ENCODE measurements at places on chromosomes 6 and 20.
A peak's percentile ranks its signal among the peaks of the same experiment; 100 is the strongest.

- no peak for DNase-seq
Observed at GRCh38 chr20:63477061-63477616, 4.7 kb upstream of the KCNQ2 start.

DNA sequence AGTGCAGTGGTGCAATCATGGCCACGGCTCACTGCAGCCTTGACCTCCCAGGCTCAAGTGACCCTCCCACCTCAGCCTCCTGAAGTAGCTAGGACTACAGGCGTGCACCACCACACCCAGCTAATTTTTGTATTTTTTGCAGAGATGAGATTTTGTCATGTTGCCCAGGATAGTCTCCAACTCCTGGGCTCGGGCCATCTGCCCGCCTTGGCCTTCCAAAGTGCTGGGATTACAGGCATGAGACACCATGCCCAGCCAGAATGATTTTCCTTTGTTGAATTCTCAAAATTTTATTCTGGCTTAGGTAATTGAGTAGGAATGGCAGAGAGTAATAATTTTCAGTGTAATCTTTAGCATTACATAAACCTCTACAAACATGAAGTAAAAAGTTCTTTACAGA is 37.1 kb downstream of the SLC16A10 start:
- DNase-seq, result no peak

GRCh38 chr6:166109608-166110007 is 58.0 kb downstream of the TBXT start:
- no peak for DNase-seq

GRCh38 chr20:37540001-37540400 is 12.3 kb upstream of the BLCAP start:
- no peak for DNase-seq

DNA sequence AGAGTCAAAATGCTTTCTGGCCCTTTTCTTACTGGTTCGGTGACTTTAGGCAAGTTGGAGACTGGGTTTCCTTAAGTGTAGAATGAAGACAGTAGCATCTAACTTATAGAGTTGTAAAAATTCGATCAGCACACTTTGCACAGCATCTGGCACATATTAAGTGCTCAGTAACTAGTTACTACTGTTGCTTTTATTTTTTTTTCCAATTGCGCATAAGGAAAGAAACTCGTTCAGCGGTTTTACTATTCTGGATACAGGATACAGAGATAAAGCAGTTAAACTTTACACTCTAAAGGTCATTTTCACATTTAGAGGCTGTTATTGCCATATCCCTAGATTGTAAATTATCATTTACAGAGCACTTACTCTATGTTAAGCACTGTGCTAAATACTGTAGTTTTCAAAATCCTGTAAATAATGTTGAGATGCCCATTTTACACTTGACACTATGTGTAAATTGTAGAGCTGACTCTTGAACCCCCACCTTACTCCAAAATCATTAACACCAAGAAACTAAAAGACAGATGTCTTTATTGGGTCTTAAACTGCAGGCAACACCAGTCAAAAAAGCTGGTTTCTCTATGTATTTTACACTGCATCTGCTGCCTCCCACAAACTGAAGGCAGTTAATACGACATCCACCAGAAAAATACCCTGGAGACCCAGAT is 886 bp downstream of the ROMO1 start:
- no peak for DNase-seq

GRCh38 chr6:82227770-82228169 is 19.8 kb downstream of the IBTK start:
- no peak for DNase-seq

DNA sequence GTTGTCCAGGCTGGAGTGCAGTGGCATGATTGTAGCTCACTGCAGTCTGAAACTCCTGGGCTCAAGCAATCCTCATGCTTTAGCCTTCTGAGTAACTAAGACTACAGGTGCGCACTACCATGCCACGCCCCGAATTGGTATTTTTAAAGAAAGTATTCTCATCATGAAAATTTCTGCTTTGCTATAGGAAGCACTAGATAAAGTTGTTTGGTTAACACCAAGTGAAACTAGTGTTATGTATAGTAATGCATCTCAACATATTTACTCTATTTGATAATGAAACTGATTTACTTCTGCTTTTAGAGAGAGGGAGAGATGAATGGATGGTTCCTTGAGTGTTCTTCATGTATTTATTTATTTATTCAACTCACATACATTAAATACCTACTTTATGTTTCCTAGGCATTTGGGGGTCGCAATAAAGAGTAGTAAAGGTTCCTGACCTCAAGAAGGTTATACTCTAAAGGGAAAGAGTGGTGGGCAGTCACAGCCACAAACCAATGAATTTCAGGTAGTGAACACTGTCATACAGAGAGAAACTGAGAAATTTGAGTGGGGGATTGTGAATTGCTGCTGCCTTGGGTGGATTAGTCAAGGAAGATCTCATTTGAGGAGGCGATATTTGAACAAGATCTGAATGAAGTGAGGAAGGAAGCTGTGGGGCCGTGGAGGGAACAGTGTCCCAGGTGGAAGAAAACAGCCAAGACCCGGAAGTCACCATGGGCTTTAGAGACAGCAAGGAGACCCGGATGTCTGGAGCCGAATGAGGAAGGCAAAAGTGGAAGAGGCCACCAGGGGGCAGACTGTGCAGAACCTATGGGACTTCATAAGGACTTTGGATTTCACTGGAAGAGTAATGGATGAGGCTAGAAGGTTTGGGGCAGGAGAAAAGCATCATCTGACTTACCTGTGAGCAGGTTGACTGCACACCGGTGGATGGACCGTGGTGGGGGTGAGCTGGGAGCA is 185.6 kb downstream of the TSHZ2 start:
- peak; percentile 29 for DNase-seq

- DNase-seq, result no peak
Observed at GRCh38 chr20:13718171-13718570, 66.5 kb downstream of the ESF1 start.

GRCh38 chr6:162116902-162117525 is 610.6 kb downstream of the PRKN start:
- no peak for DNase-seq

DNA sequence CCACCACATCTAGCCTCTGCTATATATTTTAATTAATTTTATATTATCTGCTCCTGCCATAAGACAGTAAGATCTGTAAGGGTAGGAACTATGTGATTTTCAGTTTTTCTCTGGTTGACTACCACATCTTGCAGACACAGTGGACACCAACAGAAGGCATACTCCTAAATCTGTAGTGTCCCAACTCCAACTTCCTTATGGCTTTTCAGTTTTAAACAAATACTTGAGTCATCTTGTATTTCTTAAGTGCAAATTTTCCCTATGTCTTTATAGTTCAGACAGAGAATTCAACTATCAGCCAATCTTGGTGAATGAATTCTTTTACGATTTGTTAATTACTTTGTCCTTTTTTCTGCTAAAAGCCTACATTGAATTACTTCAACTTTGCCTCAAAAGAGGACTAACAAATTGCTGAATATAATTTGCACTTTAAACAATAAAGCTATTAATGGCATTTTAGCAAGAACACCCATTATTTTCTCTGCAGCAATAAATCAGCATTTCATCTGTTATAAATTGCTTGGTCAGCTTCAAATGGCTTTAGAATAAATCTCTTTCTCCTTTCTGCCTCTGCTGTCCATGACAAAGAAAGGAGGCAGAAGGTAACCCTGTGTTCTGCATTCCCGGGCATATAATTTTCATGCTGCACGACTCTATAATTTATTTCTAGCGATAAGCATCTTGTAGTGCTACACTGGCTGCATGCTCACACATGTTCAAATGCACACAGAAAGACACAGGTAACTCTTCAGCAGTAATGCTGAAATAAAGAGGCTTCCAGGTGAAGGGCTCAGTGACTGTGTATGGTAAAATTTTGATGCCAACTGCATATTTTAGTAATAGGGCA is 144.8 kb downstream of the BACH2 start:
- no peak for DNase-seq

GRCh38 chr6:6591778-6592465 is 3.4 kb downstream of the LY86 start:
- no peak for DNase-seq

- no peak for DNase-seq
Observed at GRCh38 chr6:45991189-45991588, 24.5 kb downstream of the CLIC5 start.

GRCh38 chr20:19947611-19948264 is 69.4 kb upstream of the NAA20 start:
- DNase-seq, result no peak

- DNase-seq, result no peak
Observed at GRCh38 chr6:158002249-158002950, 20.7 kb downstream of the SYNJ2 start.

- no peak for DNase-seq
Observed at GRCh38 chr6:49001856-49002541, 461.1 kb downstream of the MMUT start.

DNA sequence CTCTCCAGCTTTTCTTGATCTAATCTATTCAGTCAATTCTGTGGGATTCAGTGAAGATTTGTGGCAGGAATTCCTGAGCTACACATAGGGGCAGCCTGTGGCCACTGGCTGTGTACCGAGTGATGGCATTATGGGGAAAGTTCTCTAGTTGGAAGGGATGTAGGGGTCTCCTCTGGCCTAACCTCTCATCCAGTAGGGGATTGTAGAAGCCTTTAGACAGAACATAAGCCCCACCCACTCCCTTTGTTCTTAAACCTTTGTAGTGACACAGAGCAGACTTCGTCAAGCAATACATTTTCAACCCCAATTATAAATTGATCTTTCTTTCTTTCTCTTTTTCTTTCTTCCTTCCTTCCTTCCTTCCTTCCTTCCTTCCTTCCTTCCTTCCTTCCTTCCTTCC is 188.9 kb downstream of the QKI start:
- no peak for DNase-seq

DNA sequence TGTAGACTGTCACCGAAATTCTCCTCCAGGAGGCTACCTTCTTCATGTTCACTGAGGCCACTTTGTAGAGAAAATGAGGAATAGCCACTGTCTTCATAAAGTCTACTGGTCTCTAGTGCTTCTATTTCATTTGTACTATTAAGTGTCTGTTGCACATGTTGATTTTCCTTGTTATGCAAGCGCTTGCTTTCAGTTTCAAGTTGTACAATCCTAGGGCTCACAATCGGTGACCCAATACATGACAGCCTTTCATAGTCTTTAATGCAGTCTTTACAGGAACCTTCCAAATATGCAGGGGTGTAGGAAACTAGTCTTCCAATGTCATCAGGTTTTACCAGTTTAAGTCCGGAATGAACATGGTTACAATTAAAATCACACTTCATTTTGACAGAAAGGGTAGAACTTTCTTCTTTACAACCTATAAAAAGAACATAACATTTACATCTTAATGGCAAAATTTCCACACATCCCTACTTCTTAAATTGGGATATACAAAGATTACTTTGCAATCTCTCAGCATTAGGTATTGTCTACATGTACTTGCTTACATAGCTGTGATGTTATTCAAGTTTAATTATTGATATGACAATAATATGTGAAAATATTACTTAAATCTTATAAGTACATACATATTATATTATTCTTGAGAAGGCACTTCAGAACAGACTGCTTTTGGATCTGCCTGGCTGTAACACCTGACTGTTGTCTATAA is 7.5 kb downstream of the FBXO5 start:
- DNase-seq, result no peak

DNA sequence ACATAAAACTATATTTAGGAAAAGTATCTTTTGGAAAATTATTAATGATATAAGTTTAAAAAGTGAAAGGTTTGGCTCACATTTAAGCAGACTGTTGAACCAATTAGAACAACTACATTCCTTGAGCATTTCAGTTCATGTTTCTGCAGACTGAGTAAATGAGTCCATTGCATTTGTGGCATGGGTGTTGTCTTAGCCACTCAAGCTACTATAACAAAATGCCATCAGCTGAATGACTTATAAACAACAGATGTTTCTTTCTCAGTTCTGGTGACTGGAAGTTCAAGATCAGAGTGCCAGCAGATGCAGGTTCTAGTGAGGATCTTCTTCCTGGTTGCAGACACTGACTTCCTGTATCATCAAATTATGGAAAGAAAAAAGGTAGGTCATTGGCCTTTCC is 67.1 kb upstream of the SLC2A12 start:
- DNase-seq, result no peak

- DNase-seq, result no peak
Observed at GRCh38 chr20:47606983-47607613, 105.4 kb downstream of the NCOA3 start.

DNA sequence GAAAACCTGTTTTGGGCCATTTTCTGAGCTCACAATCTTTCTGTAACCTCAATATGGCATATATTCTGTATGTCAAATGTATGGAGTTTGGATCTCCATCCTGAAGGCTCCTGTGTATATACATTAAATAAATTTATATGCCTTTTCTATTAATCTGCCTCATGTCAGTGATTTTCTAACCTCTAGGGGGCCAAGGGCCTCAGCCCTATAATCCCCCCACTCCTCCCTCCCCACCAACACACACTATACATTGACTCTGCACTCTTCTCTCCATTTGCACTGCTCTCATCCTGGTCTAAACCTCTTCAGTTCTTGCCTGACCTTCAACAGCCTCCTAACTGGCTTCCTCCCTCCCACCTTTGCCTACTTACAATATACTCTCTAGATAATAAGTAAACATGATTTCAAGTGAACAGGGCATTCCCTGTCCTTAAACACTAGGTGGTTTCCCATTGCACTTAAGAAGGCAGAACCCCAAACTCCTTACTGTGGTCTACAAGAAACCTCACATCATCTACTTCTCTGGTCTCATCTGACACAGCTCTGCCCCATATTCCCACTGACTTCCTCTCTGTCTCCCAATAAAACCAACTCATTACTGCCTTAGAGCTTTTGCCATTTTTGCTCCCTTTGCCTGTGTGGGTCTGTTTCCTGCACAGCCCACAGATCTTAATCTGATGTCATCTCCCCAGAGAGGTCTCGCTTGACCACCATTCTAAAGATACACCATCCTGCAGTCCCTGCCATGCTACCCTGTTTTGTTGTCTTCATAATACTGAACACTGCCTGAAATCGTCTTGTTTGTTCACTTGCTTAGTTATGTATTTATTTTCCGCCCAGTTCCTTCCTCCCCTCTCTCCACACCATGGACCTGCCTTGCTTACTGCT is 213.7 kb downstream of the SYNE1 start:
- no peak for DNase-seq

GRCh38 chr6:14701946-14702345 is 543.9 kb upstream of the JARID2 start:
- DNase-seq, result no peak

GRCh38 chr20:2879146-2879545 is 5.9 kb downstream of the PTPRA start:
- DNase-seq, result no peak

DNA sequence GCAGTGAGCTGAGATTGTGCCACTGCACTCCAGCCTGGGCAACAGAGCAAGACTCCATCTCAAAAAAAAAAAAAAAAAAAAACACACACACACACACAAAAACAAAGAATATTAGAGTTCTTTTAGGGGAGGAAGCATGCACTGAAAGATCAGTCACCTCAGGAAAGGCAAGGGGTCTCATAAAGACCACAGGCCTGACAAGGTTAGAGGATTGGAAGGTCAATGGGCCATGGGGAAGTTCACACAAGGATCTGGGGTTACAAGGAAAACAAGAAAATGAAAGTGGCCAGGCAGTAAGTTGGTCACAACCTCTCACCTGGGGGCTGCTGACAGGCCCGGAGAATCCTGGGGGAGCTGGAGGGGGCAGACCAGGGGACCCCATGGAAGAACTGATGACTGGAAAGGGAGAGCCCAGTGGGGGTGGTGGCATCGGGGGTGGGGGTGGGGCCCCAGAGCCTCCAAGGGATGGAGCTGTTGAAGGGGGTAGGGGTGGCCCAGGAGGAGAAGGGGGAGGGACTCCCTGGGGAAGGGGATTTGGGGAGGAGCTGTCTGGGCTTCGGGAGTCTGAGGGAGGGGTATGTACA is 1.5 kb downstream of the RXRB start:
- DNase-seq, result no peak
